GM04503 (cell line): ENCODE measurements at places on chromosomes 5 and 9.

DNA sequence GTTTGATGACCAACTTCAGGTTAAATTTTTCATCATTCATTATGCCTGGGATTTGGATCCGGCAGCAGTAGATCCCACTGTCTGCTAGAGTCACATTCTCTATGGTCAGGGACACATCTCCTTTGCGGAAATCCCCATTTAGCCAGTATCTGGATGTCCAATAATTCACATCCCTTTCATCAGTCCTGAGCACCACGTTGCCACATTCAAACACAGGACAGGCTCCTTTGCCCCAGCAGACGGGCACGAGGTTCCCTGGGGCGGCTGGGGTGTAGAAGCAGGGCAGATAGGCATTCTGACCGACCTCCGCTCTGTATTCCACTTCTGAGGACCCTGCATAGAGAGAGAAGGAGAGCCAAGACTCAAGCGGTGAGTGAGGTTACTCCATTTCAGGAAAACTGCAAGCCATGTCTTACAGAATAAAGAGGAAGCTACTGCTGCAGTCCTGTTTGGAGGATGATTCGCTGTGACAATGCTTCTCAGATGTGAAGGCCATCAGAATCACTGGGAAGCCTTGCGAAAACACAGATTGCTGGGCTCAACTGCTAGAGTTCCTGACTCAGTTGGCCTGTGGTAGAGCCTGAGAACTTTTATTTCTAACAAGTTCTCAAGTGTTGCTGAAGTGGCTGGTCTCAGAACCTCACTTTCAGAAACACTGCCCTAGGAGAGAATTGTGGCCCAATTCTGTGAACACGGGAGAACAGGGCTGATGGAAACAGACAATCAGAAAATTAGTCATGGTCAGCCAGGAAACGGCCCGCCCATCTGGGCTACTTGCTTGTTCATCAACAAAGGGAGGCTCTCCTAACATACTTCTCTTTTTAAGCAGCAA is 2.0 kb downstream of the HAVCR2 start:
- DNase-seq = no peak

DNA sequence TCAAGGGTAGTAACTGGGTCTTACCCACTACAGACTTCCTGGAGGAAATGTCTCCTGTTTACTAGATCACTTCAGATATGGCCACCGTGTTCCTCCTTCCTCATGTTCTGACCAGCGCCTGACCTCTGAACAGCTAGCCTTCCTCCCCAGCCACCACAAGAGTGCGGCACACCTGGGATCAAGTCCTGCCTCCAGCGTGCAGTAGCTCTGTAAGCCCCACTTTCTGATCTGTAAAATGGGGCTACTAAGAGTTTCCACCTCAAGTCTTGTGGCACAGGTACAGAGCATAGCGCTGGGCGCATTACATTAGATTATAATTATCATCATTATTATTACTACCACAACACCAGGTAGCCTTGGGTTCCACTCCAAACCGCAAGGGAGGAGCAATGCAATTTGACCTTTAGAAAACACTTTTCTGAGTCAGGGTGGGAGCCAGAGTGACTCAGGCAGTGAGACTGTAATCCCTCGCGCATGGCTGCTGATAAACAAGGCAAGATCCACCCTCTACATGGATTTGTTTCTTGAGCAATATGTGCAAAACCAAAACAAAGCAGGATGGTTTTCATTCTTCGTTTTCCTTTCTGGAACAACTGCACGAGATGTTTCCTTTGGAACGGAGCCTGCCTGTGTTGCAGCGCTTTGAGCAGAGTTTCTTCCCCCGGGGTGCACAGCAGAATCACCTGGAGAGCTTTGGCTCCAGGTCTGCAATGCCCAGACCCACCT is 65.0 kb upstream of the ANGPTL2 start:
- DNase-seq = peak; percentile 98

DNA sequence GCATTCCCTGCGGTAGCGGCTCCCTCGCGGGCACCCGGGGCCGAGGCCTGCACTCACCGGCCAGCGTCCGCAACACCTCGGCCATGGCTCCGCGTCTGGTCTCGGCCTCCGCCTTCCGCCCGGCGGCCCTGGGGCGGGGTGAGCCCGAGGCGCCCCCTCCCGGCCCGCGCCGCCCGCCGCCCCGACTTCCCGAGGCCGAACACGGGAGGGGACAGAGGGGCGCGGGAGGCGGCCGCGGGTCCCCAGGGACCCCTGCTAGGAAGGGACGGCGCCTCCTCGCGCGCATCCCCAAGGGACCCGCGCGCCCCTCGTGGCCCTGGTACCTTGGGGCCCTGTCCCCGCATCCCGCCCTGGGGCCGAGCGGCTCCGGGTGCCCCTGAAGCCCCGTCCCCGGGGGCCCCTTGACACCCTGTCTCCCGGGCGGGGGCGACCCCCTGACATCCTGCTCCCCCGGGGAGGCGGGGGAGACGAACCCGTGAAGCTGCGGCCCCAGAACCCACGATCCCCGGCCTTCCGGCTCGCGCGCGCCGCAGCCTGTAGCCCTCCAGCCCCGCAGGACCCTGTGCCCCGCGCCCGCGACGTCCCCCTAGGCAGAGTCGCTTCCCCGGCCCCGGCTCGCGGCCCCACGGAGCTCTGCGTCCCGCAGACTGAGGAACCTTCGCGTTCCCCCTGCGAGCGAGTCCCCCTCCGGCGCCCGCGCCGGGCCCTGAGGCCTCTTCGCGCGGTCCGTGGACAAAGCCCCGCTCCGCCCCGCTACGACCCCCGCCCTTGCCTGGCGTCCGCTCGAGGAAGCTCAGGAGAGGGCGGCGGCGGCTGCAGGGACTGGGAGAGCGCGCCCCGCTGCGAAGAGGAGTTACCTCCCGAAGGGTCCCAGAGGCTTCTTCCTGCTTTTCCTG is at the start of gene ABO:
ABO (minus strand) TSS at position 97 of the 896 bp plus-strand sequence.
- no peak for DNase-seq

DNA sequence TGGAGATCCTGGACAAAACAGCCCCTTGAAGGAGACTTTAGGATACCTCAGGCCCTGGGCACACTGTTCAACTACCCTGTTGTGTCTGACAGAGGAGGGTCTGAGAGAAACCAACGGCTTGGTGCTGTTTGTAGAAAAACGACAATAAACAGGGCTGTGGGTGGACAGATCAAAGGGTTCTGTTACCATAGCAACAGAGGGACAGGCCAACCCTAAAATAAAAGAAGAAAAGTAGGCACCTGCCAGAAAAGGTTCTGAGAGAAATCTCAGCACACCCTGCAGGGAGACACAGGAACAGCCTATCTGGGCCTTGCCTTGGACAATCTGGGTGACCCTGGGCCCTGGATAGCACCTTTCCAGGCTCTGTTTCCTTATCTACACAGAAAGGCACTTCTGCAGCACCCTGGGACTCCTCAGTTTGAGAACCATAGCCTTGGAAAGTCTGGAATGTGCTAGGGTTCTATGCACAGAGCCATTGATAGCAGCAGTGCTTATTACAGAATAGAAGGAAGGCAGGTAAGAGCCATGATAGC is 104.8 kb upstream of the TBC1D2 start:
- no peak for DNase-seq

DNA sequence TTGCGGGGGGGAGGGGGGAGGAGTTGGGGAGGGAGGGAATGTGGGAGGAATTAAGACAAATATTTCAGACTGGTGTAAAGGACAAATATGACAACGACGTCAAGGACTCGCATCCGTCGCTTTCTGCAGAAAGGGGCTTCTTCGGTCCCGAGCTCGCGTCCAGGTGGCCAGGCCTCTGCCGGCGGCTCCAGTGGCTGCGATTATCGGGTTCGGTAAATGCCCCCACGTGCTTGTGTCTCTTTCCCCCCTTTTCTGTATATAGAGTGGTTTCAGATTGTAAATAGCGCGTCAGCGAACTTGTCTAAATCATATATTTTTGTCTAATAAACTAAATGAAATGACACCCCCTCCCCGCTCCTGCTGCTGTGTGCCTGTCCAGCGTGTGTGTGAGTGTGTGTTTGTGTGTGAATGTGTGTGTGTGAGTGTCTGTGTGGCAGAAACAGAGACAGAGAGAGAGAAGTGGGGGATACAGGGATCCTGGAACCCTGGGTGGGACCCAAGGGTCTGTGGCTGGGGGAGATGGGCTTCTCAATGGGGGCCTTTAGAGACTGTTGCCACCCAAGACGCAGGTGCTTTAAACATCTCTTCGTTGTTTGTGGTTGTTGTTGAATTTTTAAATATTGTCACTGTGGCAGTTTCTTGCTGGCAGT is 5.6 kb downstream of the IRX1 start:
- DNase-seq = no peak

GRCh38 chr5:154824070-154824469 is 26.3 kb downstream of the FAXDC2 start:
- DNase-seq = no peak

GRCh38 chr9:5435912-5436311 is 1.8 kb downstream of the PLGRKT start:
- DNase-seq = no peak

DNA sequence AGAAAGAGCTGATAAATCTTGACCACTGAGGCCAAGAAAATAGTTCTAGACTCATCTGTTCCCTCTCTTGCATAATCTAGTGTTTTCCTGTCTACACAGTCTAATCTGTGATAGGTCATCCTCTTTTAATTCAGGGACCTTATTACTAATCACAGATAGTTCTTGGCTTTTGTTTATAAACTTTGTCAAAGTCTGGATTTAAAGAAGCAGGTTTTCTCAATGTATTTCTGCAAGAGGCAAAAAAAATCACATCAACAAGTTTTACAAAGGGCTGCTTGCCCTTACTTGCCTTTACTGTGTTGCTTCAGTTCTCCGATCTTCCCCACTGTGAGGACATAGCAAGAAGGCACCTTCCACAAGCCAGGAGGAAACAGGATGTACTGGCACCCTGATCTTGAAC is 43.9 kb upstream of the MTAP start:
- no peak for DNase-seq

- DNase-seq = no peak
Measured at GRCh38 chr9:23941051-23941450, 115.0 kb upstream of the ELAVL2 start.

GRCh38 chr9:127143920-127144465 is 21.6 kb upstream of the ANGPTL2 start:
- no peak for DNase-seq

GRCh38 chr9:37501957-37502596 is 16.3 kb downstream of the POLR1E start:
- DNase-seq = no peak

- no peak for DNase-seq
Measured at GRCh38 chr5:150075806-150076205, 10.5 kb downstream of the CSF1R start.

DNA sequence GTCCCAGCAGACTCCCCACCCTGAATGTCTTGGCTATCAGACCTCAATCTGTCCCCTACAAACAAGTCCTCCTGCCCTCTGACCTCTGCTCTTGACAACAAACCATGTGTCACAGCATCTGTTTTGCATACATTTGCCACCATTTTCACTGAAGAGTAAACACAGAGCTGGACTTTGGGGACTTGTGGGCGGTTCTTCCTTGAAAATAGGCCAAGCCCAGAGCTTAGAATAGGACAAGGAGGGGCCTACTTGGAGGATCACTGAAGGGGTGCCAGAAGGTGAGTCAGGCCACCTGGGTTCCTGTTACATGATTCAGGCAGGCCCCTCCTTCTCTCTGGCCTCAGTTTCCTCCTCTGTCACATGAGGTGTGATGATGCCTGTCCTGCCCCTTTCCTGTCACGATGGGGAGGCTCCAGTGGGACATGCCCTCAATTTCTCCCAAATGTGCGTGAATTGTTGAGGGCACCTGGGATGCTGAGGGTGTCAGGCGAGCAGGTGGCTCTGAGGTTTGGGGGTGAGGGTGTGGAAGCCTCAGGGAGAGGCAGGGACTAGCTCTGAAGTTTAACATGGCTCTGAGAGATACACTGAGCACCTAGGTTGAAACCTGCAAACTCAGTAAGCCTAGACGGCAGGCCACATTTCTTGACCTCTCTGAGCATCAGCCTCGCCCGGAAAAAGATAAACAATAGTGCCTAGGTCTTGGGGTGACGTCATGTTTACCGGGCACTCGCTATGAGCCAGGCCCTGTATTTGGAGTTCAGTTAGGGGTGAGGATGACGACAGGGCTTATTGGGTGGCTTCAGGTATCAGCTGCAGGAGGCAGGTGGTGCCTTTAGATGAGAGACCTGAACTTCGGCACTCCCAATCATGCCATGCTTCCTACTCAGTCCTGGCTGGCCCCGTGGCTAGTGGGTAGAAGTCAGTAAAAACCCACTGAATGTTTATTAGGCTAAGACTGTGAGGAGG is 107.6 kb upstream of the PITX1 start:
- DNase-seq = no peak

- DNase-seq = peak; percentile 36
Measured at GRCh38 chr9:14924230-14925219, 14.3 kb upstream of the FREM1 start.

GRCh38 chr5:36870399-36871040 is 6.0 kb upstream of the NIPBL start:
- DNase-seq = no peak

GRCh38 chr5:153513156-153513555 is 22.7 kb downstream of the GRIA1 start:
- DNase-seq = no peak

DNA sequence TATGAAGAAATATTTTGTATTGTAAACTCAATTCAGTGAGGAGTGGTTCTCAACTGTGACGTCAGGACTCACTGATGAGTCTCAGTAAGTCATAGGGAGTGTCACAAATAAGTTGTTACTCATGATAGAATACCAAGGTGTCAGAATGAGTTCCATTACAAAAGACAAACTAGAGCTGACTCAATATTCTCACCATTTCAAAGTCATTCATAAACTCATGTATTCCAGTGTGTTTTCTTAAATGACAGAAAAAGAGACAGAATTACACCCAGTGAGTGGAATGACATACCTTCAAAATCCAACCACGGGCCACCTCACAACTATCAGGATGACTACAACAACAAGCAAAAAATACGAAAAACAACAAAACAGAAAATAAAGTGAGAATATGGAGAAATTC is 321.5 kb downstream of the ENC1 start:
- no peak for DNase-seq

- no peak for DNase-seq
Measured at GRCh38 chr9:134791009-134791408, 89.6 kb upstream of the FCN2 start.

DNA sequence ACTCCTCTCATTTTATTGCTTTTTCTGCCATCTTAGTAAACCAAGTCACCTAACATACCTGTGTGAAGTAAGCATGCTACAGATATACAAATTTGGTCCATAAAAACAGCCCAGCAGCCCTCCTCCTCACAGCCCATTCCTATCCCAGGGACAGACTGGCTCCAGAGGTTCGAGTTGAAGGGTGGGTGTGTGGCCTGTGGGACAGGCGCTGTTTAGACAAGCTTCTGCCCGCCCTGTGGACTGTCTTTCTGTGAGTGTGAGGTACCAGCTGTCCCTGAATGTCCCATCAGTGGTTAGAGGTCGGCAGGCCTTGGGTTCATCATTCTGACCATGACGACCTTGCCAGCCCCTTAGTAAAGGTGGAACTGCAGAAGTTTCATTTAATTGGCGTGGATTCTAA is 82.0 kb downstream of the WNK2 start:
- no peak for DNase-seq

GRCh38 chr5:62608529-62609511 is 30.2 kb downstream of the LRRC70 start:
- no peak for DNase-seq

DNA sequence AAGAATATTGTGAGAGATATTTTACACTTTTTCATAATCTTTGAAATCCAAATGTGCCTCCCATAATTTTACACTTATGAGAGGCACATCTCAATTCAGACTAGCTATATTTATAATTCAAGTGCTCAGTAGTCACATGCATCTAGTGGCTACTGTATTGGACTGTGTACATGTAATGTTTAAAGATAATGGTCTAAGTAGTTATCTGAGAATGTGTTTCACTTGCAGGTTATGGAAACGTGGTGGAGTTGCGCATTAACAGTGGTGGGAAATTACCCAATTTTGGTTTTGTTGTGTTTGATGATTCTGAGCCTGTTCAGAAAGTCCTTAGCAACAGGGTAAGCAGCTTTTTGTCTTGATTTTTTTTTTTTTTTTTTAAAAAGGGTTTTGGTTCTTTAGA is 28.8 kb downstream of the G3BP1 start:
- DNase-seq = no peak
